CD4-positive, CD25-positive, alpha-beta regulatory T cell (primary cell): ENCODE measurements at places on chromosomes 6 and 20. TPM values are rescaled to one million over a fixed set of nuclear protein-coding genes. Genes with fewer than 3 reads are reported as not detected.

GRCh38 chr20:33681728-33682353, 4.3 kb downstream of the E2F1 start:
- no peak overlapping the region for H3K4me3 ChIP-seq
- H3K27me3 ChIP-seq = no peaks in the 10 kb centered on the region
- no peak overlapping the region for H3K27ac ChIP-seq
- no peaks in the 10 kb centered on the region for H3K36me3 ChIP-seq

- no peaks in the 10 kb centered on the region for H3K27me3 ChIP-seq
- no peaks in the 10 kb centered on the region for H3K4me1 ChIP-seq
- no peak overlapping the region for H3K27ac ChIP-seq
- no peak for DNase-seq
- peaks cover 30% of the 10 kb centered on the region for H3K36me3 ChIP-seq
Measured at GRCh38 chr20:49657118-49657901, 56.4 kb downstream of the B4GALT5 start.

DNA sequence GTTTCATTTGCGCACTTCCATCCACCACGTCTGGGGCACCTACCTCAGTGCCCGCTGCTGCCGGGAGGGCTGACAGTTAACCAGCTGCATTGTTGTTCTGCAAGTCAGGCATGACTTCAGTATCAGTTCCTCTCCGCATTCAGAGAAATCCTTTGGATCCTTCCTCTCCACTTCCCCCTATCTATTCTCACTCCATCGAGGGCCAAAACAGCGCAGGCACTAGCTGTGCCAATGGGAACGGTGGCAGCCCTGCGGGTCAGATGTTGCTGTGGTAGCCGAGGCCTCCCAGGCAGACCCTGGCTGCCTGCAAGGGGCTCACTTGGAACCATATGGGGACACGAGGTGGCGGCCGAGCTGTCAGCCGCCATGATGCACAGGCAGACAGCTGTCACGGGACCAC, 64.2 kb upstream of the INSM1 start:
- H3K4me1 ChIP-seq = no peaks in the 10 kb centered on the region
- H3K4me3 ChIP-seq = no peak overlapping the region
- no peaks in the 10 kb centered on the region for H3K36me3 ChIP-seq
- H3K27ac ChIP-seq = no peak overlapping the region
- no peaks in the 10 kb centered on the region for H3K27me3 ChIP-seq

- no peak for DNase-seq
- H3K36me3 ChIP-seq = no peaks in the 10 kb centered on the region
- no peak overlapping the region for H3K27ac ChIP-seq
- no peak overlapping the region for H3K4me3 ChIP-seq
Measured at GRCh38 chr6:110951986-110952794, 6.3 kb upstream of the GTF3C6 start.

DNA sequence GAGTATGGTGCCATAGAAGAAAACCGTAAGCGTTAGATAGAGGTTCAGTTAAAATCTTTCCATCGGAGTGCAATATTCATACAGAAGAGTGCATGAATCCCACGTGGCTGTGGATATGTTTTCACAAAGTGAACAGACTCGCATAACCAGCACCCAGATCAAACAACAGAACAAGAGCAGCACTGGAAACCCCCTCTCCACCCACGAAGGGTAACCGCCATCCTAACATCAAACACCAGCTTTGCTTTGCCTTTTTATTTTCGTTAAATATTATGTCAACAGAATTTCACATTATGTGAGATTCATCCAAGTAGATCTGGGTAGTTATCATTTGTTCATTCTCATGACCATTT, 4.7 kb downstream of the GTSF1L start:
- H3K4me1 ChIP-seq = peaks cover 47% of the 10 kb centered on the region
- DNase-seq = peak; percentile 78
- peak overlapping the region; percentile 86 for H3K4me3 ChIP-seq
- peak overlapping the region; percentile 88 for H3K27ac ChIP-seq

DNA sequence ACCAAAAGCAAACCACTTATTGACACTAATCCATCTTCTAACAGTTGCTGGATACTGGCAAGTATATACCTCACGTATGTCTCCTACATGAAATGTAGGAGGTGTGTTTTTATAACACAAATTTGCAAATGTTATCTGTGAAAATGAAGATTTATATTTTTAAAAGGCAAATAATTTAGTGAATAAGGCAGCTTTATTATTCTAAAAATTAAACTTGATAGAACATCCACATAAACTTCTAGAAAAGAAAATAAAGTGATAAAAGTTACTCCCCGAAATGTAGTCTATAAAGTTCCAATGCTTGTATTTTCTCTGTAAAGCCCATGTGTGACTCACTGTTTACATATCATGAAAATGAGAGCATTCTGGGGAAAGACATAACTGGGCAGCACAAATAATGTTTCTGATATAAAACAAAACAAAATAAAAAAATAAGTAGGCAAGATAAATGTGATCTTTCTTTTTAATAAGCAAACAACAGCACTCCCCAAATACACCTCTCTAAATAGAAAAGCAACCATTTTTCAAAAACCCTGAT, 84.4 kb downstream of the MAP7 start:
- no peaks in the 10 kb centered on the region for H3K4me1 ChIP-seq
- H3K4me3 ChIP-seq = no peak overlapping the region
- no peak for DNase-seq
- H3K27ac ChIP-seq = no peak overlapping the region
- no peaks in the 10 kb centered on the region for H3K36me3 ChIP-seq
- H3K27me3 ChIP-seq = peaks cover 7% of the 10 kb centered on the region

DNA sequence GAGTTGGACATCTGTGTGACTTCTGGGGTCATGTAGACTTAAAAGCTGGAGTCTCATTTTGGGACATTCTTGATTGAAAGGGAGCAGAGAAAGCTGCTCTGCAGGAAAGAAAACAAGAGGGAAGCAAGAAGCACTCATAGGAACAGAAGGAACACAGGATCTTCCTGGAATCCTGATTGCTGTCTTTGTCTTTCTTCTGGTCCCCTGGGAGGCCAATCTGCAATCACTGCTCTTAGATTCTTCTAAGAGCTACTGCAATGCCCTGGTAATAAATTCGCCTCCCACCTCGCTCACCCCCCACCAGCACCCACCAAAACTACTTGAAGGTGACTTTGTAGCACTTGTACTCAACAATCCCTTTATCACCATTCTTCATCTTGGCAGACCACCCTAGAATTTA, 51.8 kb downstream of the SLC35B3 start:
- DNase-seq = no peak
- H3K36me3 ChIP-seq = no peaks in the 10 kb centered on the region
- H3K27me3 ChIP-seq = no peaks in the 10 kb centered on the region
- H3K27ac ChIP-seq = no peak overlapping the region

- no peak for DNase-seq
- H3K36me3 ChIP-seq = peaks cover 6% of the 10 kb centered on the region
- H3K27ac ChIP-seq = no peak overlapping the region
- H3K4me3 ChIP-seq = no peak overlapping the region
Measured at GRCh38 chr6:126056355-126057004, 70.1 kb downstream of the TRMT11 start.

The GABRR1 gene
- total RNA-seq = not detected

- H3K4me3 ChIP-seq = no peak overlapping the region
- H3K36me3 ChIP-seq = no peaks in the 10 kb centered on the region
Measured at GRCh38 chr6:43962458-43962857, 164.8 kb downstream of the MRPL14 start.

The CALHM5 gene
- 0.10 TPM for total RNA-seq

- DNase-seq = no peak
Measured at GRCh38 chr6:35737413-35738211, 780 bp downstream of the ARMC12 start.

- no peaks in the 10 kb centered on the region for H3K4me1 ChIP-seq
- no peaks in the 10 kb centered on the region for H3K36me3 ChIP-seq
- no peak overlapping the region for H3K27ac ChIP-seq
- H3K27me3 ChIP-seq = no peaks in the 10 kb centered on the region
Measured at GRCh38 chr6:122075084-122075838, 324.2 kb upstream of the HSF2 start.

GRCh38 chr6:41294214-41294872, 7.9 kb upstream of the TREM1 start:
- H3K4me1 ChIP-seq = peaks cover 11% of the 10 kb centered on the region
- H3K4me3 ChIP-seq = no peak overlapping the region
- no peak for DNase-seq
- H3K36me3 ChIP-seq = no peaks in the 10 kb centered on the region
- H3K27ac ChIP-seq = no peak overlapping the region
- no peaks in the 10 kb centered on the region for H3K27me3 ChIP-seq

The LIME1 gene
- total RNA-seq = 237 TPM

DNA sequence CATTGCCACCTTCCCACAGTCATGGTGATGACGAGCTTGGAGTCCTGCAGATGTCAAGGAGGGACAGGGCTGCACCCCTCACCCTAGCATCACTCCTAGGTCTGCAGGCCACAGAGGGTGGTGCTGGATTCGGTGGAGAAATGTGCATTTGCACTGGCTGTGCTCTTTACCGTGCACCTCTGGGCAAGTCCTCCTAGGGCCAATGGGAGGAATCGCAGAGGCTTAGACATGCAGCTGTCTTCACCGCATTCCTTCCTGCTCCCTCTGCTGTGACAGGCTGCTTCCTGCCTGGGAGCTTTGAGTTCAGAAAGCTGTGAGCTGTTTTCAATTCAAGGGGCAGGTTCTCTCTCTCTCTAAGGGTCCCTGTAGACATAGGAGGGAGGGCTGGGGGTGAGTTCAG, 85.1 kb downstream of the EDN3 start:
- H3K27me3 ChIP-seq = no peaks in the 10 kb centered on the region
- DNase-seq = no peak
- no peak overlapping the region for H3K27ac ChIP-seq
- no peaks in the 10 kb centered on the region for H3K4me1 ChIP-seq
- H3K36me3 ChIP-seq = no peaks in the 10 kb centered on the region

DNA sequence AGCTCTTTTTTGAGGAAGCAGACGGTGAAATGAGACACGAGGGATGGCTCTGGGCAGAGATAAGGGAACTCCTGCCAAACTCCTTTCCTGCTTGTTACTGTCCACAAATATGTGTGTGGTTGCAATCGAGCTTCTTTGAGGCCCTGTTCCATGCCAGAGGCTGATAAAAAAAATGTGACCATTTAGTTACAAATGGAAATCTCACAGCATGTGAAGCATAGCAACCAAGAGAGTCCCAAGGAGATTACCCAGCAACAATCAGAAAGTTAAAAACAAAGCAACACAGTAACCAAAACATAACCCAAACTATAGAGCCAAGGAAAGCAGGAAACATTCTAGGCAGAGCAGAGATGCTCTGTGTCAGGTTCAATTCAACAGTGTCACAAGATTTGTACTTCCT, 35.4 kb upstream of the HMGN3 start:
- no peaks in the 10 kb centered on the region for H3K36me3 ChIP-seq
- H3K4me1 ChIP-seq = no peaks in the 10 kb centered on the region
- no peak overlapping the region for H3K27ac ChIP-seq
- H3K27me3 ChIP-seq = peaks cover 5% of the 10 kb centered on the region

GRCh38 chr6:27260369-27260768, 12.9 kb downstream of the PRSS16 start:
- DNase-seq = no peak
- no peak overlapping the region for H3K27ac ChIP-seq
- H3K27me3 ChIP-seq = peaks cover 17% of the 10 kb centered on the region
- H3K4me3 ChIP-seq = no peak overlapping the region

The MROH8 gene
- 0.81 TPM for total RNA-seq

DNA sequence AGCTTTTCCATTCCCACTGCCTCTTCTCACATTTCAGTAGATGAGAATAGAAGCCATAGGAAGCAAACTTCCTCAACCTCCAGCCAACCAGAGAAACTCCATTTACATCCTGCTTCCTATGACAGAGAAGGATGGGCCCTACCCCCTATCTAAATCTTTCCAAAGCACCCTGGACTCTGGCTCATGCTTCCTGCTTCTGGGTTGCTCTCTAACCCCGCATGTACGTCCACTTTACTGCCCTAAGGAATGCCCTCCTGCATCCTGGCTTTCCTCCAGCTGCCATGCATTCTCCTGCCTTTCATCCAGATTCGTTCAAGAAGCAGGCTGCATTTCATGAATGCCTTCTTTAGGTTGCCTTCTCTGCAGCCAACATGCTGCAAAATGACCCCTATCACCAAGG, 91.9 kb downstream of the FAM217A start:
- peaks cover 7% of the 10 kb centered on the region for H3K4me1 ChIP-seq
- no peak overlapping the region for H3K4me3 ChIP-seq
- H3K27me3 ChIP-seq = no peaks in the 10 kb centered on the region
- no peak overlapping the region for H3K27ac ChIP-seq

- DNase-seq = no peak
- no peak overlapping the region for H3K27ac ChIP-seq
- no peaks in the 10 kb centered on the region for H3K36me3 ChIP-seq
- H3K27me3 ChIP-seq = no peaks in the 10 kb centered on the region
- H3K4me3 ChIP-seq = no peak overlapping the region
Measured at GRCh38 chr6:169142538-169142844, 111.2 kb downstream of the THBS2 start.

The SLC17A3 gene
- total RNA-seq = not detected

- no peaks in the 10 kb centered on the region for H3K27me3 ChIP-seq
- H3K36me3 ChIP-seq = no peaks in the 10 kb centered on the region
- DNase-seq = peak; percentile 88
- H3K4me1 ChIP-seq = peaks cover 56% of the 10 kb centered on the region
- H3K27ac ChIP-seq = peak overlapping the region; percentile 86
- peak overlapping the region; percentile 75 for H3K4me3 ChIP-seq
Measured at GRCh38 chr20:36975099-36975818, 23.8 kb upstream of the SAMHD1 start.

The VSX1 gene
- total RNA-seq = not detected

The STAU1 gene
- total RNA-seq = 67.6 TPM

DNA sequence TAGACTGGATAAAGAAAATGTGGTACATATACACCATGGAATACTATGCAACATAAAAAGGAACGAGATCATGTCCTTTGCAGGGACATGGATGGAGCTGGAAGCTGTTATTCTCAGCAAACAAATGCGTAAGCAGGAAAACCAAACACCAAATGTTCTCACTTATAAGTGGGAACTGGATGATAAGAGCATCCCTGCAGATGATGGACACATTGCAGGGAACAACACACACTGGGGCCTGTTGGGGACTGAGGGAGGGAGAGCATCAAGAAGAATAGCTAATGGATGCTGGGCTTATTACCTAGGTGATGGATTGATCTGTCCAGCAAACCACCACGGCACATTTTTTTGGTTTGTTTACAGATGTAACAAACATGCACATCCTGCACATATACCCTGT, 470.5 kb upstream of the CITED2 start:
- no peak for DNase-seq
- no peak overlapping the region for H3K27ac ChIP-seq
- no peaks in the 10 kb centered on the region for H3K27me3 ChIP-seq
- no peak overlapping the region for H3K4me3 ChIP-seq
- H3K4me1 ChIP-seq = no peaks in the 10 kb centered on the region

- H3K36me3 ChIP-seq = no peaks in the 10 kb centered on the region
- H3K4me3 ChIP-seq = no peak overlapping the region
- H3K4me1 ChIP-seq = no peaks in the 10 kb centered on the region
- no peaks in the 10 kb centered on the region for H3K27me3 ChIP-seq
- no peak for DNase-seq
Measured at GRCh38 chr6:122806291-122806690, 17.2 kb downstream of the SMPDL3A start.

- no peak for DNase-seq
- H3K27ac ChIP-seq = peak overlapping the region; percentile 33
- H3K4me1 ChIP-seq = no peaks in the 10 kb centered on the region
- H3K4me3 ChIP-seq = no peak overlapping the region
Measured at GRCh38 chr20:2946988-2947961, 74.0 kb downstream of the PTPRA start.

The ZNF165 gene
- 4.3 TPM for total RNA-seq

The MPC1 gene
- total RNA-seq = 25.7 TPM
